ENCODE measurements at places on chromosomes 2 and 18.

GRCh38 chr2:241764275-241765241 lies 12.1 kb upstream of the GAL3ST2 start:
- no peak for DNase-seq

DNA sequence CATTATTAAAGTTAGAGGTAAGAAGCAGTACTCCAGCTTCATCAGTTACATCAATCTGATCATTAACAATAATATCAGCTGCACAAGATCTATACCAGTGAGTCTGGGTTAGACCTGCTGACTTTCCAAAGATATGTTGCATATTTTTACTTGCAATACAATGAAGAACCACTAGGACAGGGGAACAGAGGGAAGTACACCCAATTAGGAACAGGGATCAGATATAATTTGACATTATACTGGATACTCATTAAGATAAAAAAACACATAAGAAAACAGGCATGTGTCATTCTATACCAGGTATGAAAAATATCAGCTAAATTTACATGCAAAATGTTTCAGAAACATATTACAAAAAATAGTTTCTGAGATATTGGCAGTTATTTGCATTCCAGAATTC lies 995.1 kb upstream of the DDX18 start:
- DNase-seq, result no peak

- no peak for DNase-seq
Observed at GRCh38 chr2:101012054-101012705, 10.1 kb downstream of the RPL31 start.

- DNase-seq, result no peak
Observed at GRCh38 chr18:63956755-63957154, 7.7 kb downstream of the HMSD start.

- no peak for DNase-seq
Observed at GRCh38 chr2:43368483-43369385, 142.3 kb upstream of the ZFP36L2 start.

- no peak for DNase-seq
Observed at GRCh38 chr2:233223059-233223894, 28.2 kb upstream of the ATG16L1 start.

DNA sequence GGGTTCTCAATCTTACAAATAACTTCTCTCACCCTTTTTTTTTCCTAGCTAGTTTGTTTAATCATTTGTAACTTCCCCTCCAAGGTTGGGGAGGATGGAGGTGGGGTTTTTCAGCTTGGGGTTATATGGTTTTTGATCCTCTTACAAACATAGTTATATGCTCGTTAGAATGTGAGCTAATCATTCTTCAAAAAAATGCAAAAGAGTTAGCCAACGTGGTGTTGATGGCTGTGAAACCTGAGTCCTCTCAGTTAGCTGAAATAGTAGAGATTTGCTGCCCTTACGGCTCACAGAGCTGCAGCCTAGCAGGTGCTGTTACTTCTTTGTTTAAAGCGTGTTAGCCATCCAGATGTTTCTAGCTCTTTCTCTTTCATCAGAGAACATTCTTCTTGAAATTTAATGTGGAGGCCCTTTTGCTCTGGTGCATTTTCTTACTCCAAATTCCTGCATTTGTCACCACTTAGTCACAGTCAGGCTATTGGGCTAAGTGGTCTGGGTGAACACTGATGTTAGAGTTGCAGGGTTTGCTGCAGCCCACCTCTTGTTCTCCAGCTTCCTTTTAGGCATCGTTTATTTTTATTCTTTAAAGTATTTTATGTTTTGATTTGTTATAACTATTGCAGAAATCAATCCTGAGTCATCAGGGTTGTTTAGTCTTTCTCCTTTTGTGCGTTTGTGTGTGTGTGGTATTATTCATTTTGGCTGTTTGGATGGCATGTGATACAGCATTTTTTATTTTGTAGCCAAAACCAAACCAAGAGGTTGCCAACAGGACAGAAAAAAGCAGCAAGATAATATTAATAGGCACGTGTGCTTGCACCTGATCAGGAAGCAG lies 41.1 kb downstream of the LIMS1 start:
- no peak for DNase-seq
